ENCODE measurements at places on chromosomes 2 and 18.

- no peak for DNase-seq
These were observed 22.6 kb downstream of the ST3GAL5 start for GRCh38 chr2:85866165-85866659.

GRCh38 chr2:63740943-63741342 lies 100.8 kb upstream of the UGP2 start:
- no peak for DNase-seq

- no peak for DNase-seq
These were observed 14.4 kb downstream of the ARID5A start for GRCh38 chr2:96550787-96551604.

DNA sequence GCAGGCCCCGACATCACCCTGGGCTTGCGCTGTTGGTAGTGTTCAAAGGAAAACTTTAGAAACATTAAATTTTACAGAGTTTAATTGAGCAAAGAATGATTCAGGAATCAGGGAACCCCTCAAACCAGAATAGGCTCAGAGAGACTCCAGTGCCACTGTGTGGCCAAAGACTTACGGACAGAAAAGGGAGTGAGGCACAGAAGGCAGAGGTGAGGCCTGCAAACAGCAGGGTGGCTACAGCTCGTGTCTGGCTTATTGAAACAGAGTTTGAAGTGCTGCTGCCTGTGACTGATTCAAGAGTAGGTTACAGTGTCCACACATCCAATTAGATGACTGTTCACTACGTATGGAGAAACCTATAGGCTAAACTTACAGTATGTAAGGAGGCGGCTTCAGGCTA lies 2.4 kb upstream of the CTDP1 start:
- DNase-seq: no peak

DNA sequence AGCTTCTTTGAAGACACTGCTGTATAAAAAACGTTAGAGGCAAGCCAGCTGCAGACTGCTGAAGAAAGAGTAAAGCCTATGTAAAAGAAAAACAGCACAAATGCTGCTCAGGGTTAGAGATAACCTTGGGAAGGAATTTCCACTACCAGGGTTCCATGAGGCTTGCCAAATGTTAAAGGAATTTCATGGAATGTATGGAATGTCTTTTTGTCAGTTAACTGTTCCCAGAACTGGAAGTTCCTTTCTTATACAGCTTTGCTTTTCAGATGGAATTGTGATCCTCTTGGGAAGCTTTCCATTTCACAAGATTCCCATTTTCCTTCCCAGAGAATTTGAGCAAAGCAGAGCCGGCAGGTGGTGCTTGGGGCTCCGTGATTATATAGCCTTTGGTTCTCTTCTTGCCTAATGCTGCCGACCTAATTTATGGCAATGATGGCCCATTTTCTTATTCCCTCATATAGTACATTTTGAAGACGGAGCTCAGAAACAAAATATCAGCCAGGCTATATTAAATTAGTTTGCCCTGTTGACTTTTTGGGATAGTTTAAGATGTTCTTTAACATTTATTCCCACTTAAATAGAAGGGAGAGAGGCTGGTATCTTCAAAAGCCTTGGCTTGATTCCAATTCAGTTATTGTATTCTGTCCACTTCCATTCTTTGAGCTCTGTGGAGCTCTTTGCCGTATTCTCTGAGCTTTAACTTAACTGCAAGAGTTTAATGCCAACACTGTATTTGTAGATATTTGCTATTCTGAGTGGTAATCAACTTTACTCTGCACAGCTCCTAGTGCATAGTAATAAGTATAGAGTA lies 162.3 kb downstream of the PHLPP1 start:
- no peak for DNase-seq

DNA sequence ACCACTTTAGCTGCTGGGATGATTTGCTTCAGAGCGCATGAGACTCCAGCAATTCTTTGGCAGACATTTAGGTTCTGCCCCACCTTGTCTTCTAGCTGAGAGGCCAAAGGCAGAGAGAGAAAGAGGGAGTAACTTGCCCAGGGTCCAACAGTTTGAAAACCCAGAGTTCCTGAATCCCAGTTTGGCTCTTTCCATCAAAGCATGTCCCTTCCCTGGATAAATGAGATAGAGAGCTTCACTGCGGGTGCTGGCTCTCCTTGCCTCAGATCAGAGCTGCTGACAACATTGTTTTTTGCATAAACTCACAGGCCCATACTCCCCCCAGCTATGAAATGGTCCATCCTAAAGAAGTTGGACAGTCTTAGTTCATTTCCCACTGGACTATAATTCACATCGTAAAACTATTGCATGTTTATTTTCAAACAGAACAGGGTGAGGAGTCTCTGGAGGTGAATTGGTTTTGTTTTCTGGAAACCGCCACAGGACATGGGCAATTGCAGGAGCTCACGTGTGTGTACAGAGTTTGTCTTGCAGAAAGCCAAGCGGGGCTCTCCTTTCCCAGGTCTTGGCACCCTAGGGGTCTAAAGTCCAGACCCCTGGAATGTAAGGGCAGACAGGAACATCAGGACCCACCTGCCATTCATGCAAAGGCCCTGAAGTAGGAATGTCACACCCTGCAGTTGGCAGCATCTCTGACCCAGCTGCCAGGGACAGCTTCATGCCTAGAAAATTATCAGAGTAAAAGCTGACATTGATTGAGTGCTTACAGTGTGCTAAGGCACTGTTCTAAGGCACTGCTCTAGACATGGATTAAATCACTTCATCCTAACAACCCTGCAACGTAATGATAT lies 25.0 kb upstream of the SLC14A2 start:
- no peak for DNase-seq

DNA sequence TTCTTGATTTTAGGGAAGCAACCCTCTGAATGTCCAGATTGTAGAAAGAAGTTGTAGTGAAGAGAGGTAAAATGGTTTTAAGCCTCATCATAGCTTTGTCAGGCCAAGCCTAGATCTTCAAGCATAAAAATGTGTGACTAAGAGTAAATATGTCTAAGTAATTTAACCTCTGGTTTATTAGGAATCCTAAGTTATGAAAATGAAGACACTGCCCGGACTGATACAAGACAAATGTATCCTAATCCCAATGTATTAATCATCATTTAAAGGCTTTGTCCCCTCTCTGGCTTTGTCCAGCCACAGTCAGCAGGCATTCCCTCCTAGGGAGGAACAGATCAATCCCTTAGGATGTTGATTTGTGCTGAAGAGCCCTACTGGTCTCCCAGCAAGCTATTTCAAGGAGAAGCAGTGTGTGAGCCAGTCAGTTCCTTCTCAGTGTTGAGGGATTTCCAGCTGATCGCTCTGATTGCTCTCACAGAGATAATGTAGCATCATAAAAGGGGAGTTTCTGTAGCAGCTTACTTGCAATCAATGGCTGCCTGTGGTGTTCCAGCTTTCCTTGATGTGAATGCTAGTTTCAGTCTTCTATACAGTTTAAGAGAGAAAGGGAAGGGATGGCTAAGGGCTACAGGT lies 796.1 kb downstream of the EPHA4 start:
- no peak for DNase-seq

GRCh38 chr2:201983174-201983573 lies 50.5 kb upstream of the FZD7 start:
- DNase-seq: no peak

- no peak for DNase-seq
These were observed 226.0 kb upstream of the CTAGE1 start for GRCh38 chr18:22643731-22644130.

DNA sequence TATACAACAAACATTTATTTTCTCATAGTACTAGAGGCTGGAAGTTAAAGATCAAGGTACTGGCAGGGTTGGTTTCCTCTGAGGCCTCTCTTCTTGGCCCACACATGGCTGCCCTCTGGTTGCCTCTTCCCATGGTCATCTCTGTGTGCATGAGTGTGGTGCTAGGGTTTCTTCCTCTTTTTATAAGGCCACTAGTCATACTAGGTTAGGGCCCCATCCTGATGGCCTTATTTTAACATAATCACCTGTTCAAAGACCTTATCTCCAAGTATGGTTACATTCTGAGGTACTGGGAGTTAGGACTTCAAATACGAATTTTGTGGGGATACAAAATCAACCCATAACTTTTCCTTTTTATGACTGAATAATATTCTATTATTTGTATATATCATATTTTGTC lies 4.8 kb upstream of the RIOK3 start:
- DNase-seq: no peak

GRCh38 chr2:220747736-220748135 lies 824.4 kb downstream of the EPHA4 start:
- DNase-seq: no peak

DNA sequence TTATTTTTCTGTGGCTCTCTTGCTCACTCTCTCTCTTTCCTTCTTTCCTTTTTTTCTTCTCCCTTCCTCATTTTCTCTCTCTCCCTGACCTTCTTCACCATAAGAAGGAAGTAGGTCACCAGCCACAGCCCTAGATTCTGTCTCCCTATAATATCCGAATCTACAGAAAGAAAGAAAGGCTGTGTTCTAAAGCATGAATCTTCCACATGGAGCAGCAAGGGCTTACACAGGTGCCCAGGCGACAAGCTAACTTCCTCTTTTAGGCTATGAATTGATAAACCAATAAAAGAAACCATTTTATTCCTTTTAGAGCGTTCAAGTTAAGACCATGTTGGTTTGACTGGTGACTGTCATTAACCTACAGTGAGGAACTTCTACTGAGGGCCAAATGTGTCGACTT lies 49.3 kb downstream of the CACNB4 start:
- peak; percentile 15 for DNase-seq

- no peak for DNase-seq
These were observed 159.2 kb downstream of the GALNT3 start for GRCh38 chr2:165634855-165635254.

- no peak for DNase-seq
These were observed 6.3 kb upstream of the PARD3B start for GRCh38 chr2:204539019-204539385.

- DNase-seq: peak; percentile 69
These were observed 212.3 kb upstream of the TRIB2 start for GRCh38 chr2:12504443-12504842.

GRCh38 chr2:16260041-16260830 lies 319.9 kb downstream of the MYCN start:
- peak; percentile 6 for DNase-seq

GRCh38 chr18:12409469-12409868 lies 1.7 kb downstream of the PRELID3A start:
- DNase-seq: no peak

GRCh38 chr18:8975624-8976023 lies 126.9 kb upstream of the NDUFV2 start:
- no peak for DNase-seq

DNA sequence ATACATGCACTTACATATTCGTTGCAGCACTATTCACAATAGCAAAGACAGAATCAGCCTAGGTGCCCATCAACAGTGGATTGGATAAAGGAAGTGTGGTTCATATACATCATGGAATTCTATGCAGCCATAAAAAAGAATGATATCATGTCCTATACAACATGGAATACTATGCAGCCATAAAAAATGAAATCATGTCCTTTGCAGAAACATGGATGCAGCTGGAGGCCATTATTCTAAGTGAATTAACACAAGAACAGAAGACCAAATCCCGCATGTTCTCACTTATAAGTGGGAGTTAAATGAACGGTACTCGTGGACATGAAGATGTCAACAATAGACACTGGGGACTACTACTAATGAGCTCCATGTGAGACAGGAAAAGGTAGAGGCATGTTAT lies 288.1 kb upstream of the TFPI start:
- DNase-seq: no peak

GRCh38 chr18:49632588-49632987 lies 70.7 kb downstream of the LIPG start:
- DNase-seq: no peak

GRCh38 chr2:225074366-225074765 lies 32.1 kb upstream of the DOCK10 start:
- DNase-seq: peak; percentile 13

DNA sequence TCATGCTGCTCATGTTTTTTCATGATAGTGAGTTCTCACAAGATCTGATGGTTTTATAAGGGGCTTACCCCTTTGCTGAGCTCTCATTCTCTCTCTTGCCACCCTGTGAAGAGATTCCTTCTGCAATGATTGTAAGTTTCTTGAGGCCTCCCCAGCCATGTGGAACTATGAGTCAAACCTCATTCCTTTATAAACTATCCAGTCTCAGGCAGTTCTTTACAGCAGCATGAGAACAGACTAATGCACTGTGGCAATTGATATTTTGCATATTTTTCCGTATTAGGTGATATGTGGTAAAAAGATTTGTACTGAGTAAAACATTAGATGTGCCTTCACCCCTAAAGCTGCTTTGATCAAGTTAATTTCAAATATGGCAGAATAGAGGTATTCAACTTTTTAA lies 48.8 kb downstream of the RAB27B start:
- no peak for DNase-seq

GRCh38 chr18:1811282-1811681 lies 760.0 kb downstream of the METTL4 start:
- DNase-seq: no peak

- DNase-seq: peak; percentile 48
These were observed 46.1 kb upstream of the PLB1 start for GRCh38 chr2:28449488-28450395.

GRCh38 chr2:189056200-189057106 lies 82.3 kb downstream of the COL3A1 start:
- no peak for DNase-seq

- DNase-seq: peak; percentile 88
These were observed 31.6 kb upstream of the CASP10 start for GRCh38 chr2:201151127-201151981.

DNA sequence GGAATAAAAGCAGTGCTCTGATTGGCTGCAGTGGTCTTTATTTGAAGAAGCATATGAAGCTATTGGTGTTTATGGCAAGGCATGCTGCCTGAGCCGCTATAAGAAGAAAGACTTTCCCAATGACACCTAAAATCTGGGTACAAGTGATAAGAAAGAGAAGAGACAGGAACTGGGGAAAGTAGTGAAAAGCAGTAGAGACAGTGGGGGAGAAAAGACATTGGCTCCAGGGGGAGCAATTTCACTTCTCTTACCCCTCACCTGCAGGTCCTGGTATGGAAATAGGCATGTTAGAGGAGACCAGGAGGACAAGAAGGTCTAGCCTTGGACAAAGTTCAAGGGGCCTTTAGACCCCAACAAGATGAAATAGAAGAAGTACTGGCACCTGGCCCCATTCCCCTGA lies 47.1 kb downstream of the PLCL1 start:
- DNase-seq: no peak

DNA sequence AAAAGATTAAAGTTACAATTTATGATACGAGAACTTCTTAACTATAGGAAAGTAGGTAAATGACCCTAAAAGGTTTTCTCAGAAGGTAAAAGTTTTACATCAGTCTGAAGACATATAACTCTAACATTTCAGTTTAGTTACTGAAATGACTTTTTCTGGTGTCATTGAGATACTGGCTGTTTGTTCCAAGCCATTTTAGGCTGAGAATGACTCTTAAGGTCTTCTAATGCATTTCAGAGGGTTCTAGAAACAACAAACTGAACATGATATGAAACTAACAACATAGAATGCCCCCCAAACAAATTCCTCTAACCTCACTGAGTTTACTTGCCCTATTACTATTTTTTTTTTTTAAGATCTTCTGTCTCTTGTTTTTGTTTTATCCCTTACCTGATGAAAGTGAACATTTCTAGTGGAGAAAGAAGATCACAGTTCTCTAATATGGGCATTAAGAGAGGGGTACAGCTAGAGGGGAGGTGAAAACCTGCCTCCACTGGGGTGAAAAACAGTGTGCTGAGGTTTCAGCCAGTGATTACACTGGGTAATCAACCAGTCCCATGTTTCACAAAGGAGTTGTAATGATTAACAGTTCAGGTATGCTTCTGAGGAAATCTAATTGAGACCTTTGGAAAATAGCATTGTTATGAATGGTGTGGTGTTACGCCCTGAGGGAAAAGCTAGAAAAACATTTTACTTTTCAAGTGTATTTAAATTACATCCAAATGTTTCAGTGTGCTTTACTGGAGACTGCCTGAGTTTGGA lies 11.2 kb downstream of the NABP1 start:
- DNase-seq: no peak

GRCh38 chr2:98859323-98859722 lies 76.7 kb downstream of the CRACDL start:
- no peak for DNase-seq

Measured in inflammatory macrophage (primary cell).